ENCODE measurements at places on chromosomes 2 and 18.

DNA sequence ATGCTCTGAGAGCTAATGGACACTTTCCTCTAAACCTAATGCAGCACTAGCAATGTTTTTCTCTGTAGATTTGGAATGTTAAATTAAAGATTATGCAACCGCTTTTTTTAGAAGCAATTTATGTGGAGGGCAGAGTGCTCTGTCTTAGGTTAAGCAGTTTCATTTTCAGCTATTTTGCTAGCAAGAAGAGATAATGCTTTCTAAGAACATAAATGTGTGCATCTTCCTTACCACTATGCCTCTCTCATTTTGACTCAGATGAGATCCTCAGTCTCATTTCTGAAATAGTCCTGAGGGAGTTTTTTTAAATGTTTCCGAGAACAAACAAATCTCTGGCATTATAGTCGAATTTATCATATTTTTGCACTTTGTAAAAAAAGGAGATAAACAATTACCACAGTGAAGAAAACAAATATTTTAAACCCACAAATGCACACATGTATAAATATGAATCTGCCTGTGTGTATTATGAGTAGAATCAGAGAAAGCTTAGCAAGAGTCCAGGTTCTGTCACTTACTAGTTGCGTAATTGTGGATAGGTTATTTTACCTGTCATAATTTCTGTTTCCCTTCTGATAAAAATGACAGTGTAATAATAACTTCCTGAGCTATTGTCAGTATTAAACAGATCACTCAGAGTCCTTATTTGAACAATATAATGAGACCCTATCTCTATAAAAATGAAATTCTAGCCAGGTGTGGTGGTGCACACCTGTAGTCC lies 207.7 kb upstream of the CRIM1 start:
- no peak for DNase-seq

DNA sequence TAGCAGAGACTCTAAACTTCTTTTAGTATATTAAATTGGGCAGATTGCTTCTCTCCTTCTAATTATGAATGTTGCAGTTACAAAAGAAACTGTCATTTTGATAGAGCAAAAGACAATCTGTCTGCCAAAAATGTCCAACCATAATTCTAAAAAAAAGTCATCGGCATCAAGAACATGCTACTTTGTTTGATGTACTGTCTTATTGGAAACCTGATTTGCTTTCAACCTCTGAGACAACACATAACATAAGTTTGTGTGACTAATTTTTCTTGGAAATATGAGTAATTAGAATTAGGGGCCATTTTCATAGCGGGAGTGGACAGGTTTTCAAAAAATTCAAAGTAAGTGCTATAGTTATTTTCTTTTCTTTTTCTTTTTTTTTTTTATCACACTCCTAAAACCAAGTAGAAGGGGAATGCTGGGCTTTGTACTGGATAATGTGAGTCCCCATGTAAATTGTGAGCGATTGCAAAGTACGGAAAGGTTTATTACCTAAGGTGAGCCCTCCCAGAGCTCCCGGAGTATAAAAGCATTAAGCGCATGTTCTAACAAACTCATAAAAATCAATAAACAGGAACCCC lies 59.1 kb downstream of the ZEB2 start:
- no peak for DNase-seq

- DNase-seq, result no peak
Observed at GRCh38 chr2:218799990-218800389, 18.0 kb downstream of the CYP27A1 start.

GRCh38 chr2:162828545-162828944 lies 10.0 kb downstream of the KCNH7 start:
- DNase-seq, result no peak

- DNase-seq, result no peak
Observed at GRCh38 chr18:76263046-76264005, 231.7 kb downstream of the ZNF516 start.

DNA sequence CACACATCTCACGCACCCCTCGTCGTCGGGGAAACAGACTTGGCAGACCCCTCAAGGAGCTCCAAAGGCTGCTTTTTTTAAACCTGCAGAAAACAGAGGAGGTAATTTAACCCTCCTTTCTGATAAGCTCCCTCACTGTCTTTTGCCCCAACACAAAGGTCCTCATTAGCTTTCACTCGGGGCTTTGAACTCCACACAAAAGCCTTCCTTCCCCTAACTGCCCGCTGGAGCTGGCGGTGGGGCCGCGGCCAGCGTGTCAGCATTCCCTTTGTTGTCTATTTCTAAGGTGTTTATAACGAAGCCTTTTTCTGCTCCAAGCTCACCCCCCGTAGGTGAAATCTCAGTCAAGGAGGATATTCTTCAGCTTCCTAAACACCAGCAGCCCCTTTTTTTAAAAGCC lies 43.5 kb upstream of the ID2 start:
- DNase-seq, result no peak

- DNase-seq, result no peak
Observed at GRCh38 chr18:24317370-24317769, 80.3 kb downstream of the OSBPL1A start.

DNA sequence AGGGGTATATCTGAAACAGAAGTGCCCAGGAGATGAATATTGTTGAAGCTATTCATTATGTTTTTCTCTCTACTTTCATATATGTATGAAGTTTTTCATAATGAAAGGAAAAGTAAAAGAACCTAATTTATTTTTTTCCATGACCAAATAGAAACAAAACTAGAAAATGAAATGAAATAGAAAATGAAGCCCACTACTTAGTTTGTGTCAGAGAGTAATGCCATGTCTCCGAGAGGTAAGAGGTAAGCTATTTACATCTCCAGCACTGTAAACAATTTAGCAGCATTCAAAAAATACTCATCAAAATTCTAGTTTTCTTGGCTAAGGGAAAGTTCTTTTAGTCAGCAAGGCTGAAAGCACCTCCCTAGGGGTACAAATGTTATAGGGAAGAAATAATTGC lies 238.6 kb downstream of the PTH2R start:
- no peak for DNase-seq

GRCh38 chr2:24214880-24215279 lies 40.0 kb downstream of the FAM228A start:
- DNase-seq, result peak; percentile 18

DNA sequence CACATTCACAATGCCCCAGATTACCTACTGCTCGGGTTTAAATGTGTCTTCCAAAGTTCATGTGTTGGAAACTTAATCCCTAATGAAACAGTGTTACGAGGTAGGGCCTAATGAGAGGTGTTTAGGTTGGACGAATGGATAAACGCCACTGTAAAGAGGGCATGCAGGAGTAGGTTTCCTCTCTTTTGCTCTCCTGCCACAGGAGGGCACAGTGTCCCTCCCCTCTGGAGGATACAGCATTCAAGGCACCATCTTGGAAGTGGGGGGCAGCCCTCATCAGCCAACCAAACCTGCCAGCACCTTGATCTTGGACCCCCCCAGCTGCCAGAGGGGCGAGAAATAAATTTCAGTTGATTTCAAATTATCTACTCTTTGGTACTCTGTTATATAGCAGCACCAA lies 103.5 kb downstream of the TSHZ1 start:
- no peak for DNase-seq

DNA sequence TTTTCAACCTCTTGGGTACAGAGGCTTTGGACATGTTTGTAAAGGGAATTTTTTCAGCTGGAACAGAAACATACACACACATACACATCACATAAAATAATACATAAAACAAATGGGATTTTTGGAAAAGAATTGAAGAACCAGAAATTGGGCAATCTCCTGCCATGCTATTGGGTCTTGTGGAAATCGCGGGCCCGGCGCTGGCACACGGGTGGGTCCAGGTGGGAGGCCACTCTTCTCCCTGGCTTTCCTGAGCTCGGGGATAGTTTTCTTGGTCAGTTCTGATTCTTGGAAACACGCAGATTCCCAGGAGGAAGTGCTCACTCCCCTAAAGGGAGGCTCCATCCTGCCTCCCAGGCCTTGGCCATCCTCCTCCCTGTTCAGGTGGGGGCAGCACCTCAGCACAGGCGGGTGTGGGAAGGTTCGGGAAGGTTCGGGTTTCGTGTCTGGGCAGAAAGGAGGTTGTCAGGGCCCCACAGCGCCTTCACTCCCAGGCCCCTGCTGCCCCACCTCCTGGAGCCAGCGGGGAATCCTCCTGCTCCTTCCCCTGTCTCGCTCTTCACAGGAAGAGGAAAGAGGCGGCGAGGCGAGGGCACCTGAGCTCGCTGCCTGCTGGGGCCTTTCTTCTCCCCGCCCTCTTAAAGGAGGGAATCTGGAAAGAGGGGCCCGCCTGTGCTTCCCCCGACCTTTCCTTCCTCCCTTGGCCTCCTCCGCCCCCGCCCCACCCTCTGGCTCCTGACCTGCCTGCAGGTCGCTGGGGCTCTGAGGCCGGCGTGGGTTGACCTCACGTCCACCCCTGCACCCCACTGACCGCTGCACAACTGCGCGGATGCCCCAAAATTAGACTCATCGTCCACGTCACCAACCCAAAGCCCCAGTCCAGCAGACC lies 97.8 kb upstream of the PXDN start:
- no peak for DNase-seq

DNA sequence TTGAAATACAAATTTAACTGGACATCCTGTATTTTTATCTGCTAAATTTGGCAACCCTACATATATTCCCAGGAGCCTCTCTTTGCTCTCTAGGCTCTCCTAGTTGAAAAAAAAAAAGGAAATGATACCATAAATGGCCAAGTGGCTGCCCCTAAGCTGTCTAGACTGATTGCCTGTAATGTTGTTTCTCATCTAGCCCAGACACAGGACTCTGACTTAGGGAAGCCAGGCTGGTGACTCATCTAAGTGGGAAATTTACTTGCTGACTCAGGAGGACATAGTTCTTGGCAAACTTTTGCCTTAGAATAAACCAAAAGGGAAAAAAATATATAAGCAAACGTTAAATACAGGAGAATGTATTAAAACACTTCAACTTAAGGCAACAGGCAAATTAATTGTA lies 14.6 kb upstream of the ITGAV start:
- DNase-seq, result no peak

DNA sequence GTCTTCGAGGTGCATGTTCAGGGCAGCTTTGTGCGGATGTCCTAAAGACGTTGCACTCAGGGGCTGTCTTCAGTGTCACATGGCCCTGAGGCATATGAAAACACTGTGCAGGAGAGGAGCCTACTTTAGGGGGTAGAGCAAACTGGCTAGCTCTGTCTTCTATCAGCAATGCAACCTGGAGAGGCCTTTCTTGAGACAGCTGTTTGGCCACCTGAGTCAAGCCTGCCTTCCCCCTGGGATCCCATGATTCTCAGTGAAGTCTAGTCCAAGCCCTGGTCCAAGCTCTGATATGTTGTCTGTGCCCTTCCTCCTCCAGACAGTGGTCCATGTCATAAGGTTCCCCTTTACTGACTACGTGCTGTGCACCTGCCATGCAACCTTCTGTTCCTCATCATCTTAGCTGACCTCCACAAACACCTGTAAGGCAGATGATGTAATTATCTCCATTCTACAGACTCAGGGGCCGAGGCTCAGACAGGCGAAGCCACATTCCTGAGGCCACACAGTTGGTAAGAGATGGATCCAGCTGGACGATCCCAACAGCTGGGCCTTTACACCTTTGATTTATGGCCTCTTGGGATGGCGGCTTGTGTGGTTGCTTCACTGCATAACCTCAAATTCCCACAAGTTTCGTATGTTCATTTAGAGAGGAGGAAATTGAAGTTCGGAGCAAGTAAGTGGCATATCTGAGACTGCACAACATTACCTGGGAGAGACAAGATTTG lies 109.9 kb downstream of the COPS8 start:
- DNase-seq, result no peak

DNA sequence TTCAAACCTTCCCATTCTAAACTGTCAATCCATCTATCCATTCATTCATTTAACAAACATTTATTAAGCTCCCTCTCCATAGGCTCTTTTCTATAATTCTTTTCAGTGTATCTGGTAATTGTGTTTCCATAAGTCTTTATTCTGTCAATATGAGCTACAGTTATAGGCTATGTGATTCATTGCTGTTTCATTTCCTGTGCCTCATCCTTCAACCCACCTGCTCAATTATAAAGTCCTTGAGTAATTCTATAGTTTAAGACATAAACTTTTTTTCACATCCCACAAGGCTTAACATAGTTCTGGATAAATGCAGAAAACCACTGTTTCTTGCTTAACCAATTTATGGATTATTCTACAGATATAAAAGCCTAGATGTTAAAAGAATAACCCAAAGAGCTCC lies 84.2 kb upstream of the PIK3C3 start:
- DNase-seq, result no peak

DNA sequence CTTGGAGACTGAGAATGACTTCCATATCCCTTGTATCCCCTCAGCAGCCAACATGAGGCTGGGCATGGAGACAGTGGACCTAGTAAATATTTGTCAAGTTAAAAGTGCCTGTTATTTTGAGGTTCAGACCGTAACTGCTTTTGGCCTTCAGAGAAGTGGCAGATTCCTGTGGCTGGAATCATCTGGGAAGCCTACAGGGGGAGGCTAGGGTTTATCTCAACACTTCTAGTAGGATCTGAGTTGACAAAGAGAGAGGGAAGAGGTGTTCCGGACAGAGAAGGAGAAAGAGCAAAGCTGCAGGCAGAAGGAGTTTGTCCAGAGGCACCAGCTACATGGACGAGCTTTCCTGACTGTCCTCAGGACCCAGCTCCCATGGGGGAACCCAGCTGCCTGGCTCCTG lies 27.0 kb downstream of the SLC14A2 start:
- DNase-seq, result no peak

- DNase-seq, result no peak
Observed at GRCh38 chr2:205025580-205026240, 480.4 kb downstream of the PARD3B start.

- DNase-seq, result no peak
Observed at GRCh38 chr18:61941948-61942471, 49.2 kb upstream of the RNF152 start.

DNA sequence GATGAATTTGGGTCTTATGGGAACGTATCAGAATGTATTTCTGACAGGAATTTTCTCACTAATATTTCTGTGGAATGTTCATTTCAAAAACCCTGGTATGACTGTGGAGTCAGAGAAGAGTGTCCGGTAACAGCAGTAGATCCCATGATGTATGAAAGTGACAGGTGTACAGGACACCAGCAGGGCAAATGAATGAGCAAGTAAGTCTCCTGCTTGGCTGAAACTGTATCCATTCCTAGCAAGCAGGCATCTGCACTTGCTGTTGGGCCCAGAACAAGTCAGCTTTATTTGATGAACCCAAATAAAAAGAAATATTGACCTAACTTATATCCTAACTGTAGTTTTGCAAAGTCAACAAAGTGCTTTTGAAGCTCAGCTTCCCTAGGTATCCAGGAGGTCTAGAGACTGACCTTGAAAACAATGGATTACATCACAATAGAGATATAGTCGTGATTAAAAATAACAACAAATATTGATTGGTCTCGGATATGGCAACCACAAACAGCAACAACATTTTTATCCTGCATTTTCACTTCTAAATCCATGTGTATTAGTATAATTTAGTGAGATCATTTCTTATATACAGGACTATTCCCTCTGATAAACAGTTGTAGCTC lies 37.6 kb downstream of the NXPH2 start:
- no peak for DNase-seq

DNA sequence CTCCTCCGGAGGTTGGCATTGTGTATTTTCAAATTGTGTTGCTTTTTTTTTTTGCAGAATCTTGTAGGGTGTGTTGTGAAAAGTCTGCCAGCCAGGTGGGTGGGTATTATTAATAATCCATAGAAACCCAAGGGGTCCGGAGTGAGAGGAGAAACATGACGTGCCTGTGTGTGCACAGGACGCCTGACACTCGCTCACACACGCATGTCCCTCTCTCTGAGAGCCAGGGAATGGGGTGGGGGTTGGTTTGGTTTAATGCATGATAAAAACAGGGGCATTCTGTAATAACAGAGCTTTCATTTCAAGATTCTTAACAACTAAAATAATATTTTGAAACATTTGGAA lies 224.8 kb downstream of the FAM210A start:
- DNase-seq, result no peak

- DNase-seq, result no peak
Observed at GRCh38 chr2:33326100-33326499, 150.3 kb upstream of the RASGRP3 start.
